ENCODE measurements at places on chromosomes 13 and 19.

DNA sequence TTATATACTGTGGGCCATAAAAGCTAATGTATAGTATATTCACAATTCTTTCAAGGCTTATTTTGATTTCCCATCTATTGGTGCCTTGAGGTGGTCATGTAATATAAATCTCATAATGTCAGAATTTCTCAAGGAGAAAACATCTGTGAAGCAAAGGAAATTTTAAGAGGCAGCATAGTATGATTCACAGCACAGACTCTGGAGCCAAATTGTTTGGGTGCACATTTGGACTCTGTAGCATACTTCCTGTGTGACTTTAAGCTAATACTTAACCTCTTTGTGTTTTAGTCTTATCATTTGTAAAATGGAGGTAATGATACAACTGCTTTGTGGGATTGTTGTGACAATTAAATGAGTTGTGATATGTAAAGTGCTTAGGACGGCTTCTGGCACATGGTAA lies 67.6 kb downstream of the PIBF1 start:
- no peak for DNase-seq

GRCh38 chr19:805600-806550 lies 8.6 kb downstream of the PTBP1 start:
- DNase-seq: no peak

- no peak for DNase-seq
Measured at GRCh38 chr19:18418029-18418482, 1.1 kb upstream of the SSBP4 start.

DNA sequence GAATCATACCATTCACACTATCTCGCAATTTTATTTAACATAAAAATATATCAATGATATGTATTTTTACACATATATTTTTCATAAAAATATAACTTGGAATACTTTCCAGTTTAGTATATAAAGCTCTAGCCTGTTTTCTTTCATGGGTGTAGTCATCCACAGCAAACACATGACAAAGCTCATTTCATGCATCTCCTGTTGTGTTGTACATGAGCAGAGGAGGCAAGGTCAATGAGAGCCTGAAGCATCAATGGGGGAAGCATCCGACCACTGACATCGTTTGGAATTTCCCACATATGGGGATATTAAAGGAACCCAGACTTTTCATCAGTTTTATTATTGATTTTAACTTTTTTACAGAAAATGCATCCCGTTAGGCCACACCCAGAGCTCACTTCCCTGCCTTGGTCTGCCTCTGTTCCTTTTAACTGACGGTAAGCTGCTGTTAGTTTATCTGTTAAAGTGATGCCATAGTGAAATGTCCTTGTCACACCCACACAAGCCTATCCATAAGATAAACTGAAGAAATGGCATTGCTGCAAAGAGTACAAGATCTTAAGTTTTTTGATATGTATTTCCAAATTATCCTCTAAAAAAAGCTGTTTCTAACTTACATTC lies 44.0 kb downstream of the MIPEP start:
- no peak for DNase-seq

GRCh38 chr19:16614941-16615340 lies 13.1 kb downstream of the MED26 start:
- no peak for DNase-seq

DNA sequence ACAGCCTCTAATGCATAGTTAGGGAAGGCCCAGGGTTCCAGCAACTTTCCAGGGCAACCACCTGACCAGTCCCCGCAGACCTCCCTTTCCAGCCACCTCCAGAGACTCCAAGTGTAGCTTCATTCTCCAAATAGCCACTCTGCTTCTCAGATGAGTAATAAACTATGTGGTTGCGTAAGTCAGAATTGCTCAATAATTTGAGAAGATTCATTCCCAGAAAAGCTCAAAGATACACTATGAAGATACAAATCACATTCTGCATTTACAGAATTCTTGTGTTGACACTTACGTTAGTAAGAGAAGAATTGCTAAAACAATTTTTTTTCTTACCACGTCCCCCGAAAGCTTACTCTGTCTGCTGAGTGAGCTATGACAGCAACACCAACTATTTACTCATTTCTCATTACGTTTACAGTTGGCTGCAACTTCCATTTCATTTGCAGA lies 8.2 kb upstream of the LATS2 start:
- no peak for DNase-seq

GRCh38 chr19:42051166-42052115 lies 18.6 kb downstream of the GRIK5 start:
- DNase-seq: no peak

- no peak for DNase-seq
Measured at GRCh38 chr13:105702441-105702840, 833.0 kb downstream of the EFNB2 start.

GRCh38 chr19:3852177-3852511 lies 16.7 kb downstream of the ZFR2 start:
- DNase-seq: no peak

- DNase-seq: peak; percentile 56
Measured at GRCh38 chr19:42386974-42387707, 3.0 kb downstream of the CNFN start.

GRCh38 chr13:105446197-105446596 lies 1089.3 kb downstream of the EFNB2 start:
- DNase-seq: no peak

DNA sequence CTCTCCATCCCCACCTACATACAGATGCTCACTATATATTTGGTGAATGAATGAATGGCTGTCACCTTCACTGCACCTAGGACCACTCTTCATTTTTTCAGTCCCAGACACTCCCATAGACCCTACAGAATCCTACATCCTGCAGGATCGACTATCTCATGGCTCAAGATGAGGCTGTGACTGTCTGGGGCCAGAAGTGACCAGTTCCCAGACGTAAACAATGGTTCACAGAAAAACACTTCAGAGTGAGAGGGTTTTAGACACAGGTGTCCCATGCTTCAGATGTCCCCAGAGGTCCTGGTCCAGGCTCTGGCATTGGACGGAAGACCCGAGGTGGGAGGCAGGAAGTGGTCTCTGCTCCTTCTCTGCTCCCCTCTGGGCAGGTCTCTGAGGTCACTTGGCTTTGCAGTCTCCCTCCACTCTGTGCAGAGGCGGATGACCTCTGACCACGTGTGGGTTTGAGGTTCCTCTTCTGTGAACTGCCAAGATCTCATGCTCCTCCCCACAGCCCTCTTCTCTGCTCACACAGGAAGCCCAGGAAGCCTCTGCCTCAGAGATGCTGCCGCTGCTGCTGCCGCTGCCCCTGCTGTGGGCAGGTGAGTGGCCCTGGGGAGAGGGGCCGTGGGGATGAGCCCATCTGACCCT lies 24.9 kb downstream of the SIGLEC7 start:
- DNase-seq: no peak

- no peak for DNase-seq
Measured at GRCh38 chr13:23729531-23729930, 159.3 kb downstream of the TNFRSF19 start.

GRCh38 chr13:83975655-83976165 lies 93.4 kb upstream of the SLITRK1 start:
- no peak for DNase-seq

- no peak for DNase-seq
Measured at GRCh38 chr19:53898636-53899341, 10.3 kb upstream of the CACNG7 start.

- no peak for DNase-seq
Measured at GRCh38 chr13:99809496-99809895, 162.1 kb downstream of the ZIC5 start.

- no peak for DNase-seq
Measured at GRCh38 chr19:8573316-8573715, 3.9 kb downstream of the MYO1F start.

DNA sequence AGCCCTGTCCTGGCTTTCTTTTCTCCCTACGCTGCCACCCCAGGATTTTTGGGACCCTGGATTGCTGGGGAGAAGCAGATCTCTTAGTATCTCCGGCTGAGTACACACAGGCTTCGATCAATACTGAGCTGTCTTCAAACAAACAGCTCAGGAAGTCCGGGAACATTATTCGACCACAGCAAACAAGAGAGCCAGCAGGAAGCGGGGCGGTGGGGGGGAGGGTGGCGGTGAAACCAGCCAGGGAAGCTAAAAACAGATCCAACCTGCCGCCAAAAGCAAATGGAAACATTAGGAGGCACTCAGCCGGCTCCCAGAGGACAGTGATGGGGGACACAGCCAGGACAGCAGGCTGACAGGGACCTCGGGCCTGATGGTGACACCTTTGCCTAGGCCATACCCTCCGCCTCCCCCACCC lies 12.2 kb upstream of the BCAM start:
- DNase-seq: no peak

- no peak for DNase-seq
Measured at GRCh38 chr13:44676534-44676933, 100.4 kb upstream of the TSC22D1 start.

DNA sequence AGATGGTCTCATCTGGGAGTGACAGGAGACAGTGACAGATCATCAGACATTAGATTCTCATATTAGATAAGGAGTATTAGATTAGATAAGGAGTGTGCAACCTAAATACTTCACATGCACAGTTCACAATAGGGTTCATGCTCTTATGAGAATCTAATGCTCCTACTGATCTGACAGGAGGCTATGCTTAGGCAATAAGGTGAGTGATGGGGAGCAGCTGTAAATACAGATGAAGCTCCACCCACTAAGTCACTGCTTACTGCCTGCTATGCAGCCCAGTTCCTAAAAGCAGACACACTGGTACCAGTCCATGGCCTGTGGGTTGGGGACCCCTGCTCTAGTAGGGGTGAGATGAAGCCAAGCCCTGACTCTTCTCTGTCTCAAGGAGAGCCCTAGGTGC lies 10.0 kb upstream of the IGFL3 start:
- no peak for DNase-seq

DNA sequence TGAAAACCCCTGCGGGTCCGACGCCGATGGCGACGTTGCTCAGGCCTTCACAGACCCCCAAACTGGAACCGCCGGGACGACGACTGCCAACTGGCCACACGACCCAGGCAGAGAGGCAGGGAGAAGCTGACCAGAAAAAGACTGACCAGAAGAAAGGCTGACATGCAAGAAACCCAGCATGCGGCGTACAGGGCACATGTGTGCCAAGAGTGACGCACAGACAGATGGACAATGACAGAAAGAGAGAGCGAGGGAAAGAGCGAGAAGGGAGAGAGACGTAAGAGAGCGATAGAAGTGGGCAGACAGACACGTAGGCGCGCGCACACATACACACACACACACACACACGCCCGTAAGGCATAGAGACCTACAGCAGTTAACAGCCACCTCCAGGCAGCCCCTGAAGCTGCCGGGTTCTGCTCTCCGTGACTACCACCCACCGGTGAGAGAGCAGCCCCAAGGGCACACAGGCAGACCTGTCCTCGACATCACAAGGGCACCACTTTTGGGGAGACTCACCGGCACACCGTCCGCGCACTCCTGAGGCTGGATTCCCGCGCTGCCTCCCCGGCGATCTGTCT lies 67.2 kb upstream of the ZNF527 start:
- no peak for DNase-seq

DNA sequence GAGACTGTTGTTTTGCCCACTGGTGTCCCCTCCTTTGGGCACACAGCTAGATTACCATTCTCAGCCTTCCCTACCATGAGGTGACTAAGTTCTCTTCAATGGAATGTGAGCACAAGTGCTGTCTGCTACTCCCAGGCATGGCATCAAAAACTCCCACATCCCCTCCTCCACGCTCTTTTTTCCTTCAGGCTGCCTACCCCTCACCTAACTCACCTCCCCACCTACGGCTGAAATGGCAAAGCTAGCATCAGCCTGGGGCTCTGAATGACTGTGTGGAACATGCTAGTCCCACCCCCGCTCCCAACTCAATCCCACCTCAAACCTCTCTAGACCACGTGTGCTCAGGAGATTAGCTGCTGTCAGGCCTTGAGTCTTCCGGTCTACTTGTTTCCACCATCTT lies 512.2 kb downstream of the DIAPH3 start:
- no peak for DNase-seq

- DNase-seq: no peak
Measured at GRCh38 chr13:109244566-109244965, 541.8 kb downstream of the IRS2 start.

DNA sequence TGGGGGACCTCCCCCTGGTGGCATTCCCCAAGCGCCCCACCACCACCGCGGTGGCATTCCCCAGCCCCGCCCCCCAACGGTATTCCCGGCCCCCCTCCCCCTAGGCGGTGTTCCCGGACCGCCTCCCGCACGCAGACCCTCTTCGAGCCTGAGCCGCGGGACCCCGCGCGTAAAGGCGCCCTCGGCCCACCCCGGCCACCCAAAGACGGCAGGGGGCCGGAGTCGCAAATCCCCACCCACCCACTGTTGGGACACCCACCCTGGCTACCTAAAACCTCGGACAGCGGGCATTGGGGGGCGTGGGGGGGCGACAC lies 22.4 kb downstream of the OLFM2 start:
- DNase-seq: no peak

DNA sequence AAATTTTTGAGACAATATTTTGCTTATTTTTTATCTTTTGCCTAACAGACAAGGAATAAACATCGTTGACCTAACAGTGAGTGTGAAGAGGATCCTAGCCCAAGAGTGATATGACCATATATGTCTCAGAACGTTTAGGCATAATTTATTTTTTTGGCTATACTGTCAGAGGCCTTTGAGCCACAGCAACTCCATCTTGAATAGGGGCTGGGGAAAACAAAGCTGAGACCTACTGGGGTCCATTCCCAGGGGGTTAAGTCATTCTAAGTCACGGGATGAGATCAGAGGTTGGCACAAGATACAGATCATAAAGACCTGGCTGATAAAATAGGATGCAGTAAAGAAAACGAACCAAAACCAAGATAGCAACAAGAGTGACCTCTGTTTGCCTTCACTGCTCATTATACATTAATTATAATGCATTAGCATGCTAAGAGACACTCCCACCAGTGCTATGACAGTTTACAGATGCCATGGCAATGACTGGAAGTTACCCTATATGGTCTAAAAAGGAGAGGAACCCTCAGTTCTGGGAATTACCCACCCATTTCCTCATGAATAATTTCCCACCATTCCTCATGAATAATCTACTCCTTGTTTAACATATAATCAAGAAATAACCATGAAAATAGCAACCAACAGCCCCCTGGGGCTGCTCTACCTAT lies 510.9 kb upstream of the PCDH9 start:
- no peak for DNase-seq

DNA sequence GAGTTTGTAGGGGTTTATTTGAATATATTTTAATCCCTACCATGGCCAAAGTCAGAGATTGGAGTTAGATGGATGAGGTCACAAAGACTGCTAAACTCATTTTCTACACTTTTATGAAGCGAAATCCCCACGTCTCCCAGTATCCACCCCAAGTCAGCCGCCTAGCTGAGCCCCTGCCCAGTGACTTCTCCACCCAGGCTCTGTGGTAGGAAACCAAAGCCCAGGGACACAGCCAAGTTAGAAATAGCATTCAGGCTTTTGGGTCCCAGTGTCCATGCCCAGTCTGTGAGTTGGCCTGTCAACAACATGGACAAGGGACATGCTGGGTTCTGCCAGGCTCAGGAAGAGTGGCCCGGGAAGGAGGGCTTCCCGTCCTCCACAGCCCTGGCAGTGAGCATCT lies 474.0 kb downstream of the FOXO1 start:
- no peak for DNase-seq

DNA sequence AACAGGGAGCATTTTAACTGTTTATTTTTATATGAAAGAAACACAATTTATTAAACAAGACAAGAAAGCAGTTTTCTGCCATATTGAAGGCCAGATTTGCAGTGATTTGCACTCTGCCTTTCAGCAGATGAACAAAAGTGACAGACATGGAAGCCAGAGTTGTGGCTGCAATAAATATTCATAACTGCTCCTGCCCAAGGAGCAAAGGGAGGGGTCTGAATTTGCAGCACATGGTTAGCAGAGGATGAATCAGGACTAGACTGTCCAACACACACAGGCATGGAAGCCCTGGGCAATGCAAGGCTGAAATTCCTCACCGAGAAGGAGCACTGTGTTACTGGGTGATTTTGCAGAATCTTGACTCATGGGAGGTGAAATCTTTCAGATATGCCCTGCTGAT lies 418.2 kb downstream of the DCT start:
- no peak for DNase-seq

Measured in NCI-H1694 treated with DMSO at 0.1 percent for 48 hours (cell line).